GM12892 (cell line): ENCODE measurements at places on chromosomes 2 and 18.

- DNase-seq = no peak
Measured at GRCh38 chr2:240436683-240437550, 1.5 kb downstream of the GPC1 start.

DNA sequence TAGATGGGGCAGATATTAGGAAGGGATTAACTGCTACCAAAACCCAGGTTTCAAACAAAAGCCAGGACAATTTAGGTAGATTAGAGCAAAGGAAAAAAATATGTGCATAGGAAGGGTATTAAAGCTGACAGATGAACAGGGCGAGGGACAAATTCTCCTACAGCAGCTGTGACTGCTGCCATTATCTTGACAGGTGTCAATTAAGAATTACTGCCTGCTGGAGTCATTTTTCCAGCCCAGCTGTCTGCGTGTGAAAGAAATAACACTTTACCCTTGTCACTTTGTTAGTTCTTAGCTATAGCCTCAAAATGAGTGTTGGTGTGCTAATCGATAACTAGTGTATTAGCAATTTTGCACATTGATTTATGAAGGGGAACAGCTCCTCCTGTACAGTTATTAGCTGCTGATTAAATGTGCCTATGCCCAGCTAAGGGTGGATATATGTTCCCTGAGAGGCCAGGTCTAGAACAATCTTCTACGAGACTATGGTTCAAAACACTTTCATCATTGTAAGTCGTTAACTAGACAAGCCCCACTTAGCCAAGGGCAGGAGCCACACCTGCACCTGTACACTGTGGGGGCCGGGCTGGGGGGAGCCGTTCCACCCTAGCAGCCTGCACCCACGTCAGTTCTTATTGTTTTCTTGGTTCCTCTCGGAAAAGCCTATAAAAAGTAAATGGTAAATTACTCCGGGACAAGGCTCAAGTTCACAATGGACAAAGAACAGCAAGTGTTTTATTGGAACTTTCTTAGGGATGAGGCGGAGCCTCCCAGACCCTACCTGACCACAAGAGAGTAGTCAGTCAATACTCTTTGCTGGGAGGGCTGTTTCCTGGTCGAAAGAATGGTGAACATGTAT lies 7.7 kb downstream of the TSHZ1 start:
- no peak for DNase-seq

GRCh38 chr2:227748079-227748478 lies 2.4 kb downstream of the SCYGR8 start:
- DNase-seq = no peak

DNA sequence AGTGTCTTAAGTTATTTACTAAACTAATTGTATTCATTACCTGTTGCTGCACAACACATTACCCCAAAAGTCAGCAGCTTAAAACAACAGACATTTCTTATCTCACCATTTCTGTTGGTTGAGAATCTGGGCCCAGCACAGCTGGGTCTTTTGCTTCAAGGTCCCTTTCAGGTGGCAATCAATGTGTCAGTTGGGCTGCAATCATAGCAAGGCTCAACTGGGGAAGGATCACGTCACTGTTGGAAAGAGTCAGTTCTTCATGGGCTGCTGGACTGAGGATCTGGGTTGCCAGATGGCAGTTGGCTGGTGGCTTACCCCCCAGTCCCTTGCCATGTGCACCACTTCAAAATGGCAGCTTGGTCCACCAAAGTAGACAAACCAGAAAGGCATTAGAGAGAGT lies 261.2 kb downstream of the SUCLG1 start:
- no peak for DNase-seq

DNA sequence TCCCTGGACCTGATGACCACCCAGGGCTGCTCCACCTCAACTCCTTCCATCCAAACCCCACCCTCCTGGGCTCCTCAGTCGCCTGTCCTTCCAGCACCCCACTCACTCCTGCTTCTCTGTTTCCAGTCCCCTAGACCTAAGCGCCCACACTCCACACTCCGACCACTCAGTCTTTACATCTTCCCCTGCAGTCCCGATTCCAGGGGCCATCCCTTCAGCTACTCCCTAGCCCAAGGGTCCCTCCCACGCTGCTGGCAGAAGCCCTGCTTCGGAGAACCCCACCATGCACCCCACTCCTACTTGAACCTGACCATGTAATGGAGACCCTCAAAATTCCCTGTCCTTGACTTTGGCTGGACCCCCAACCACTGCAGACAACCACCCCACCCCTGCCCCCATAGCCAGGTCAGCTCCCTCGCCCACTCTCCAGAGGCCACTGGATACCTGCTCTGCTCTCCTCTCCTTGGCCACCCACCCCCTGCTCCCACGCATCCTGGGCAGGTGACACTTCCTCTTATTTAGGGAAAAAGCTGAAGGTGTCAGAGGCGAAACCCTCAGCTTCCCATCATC lies 28.2 kb downstream of the EMX1 start:
- DNase-seq = no peak

GRCh38 chr2:16375351-16375750 lies 290.3 kb downstream of the CYRIA start:
- no peak for DNase-seq

GRCh38 chr2:181781078-181781786 lies 100.9 kb upstream of the NEUROD1 start:
- DNase-seq = no peak

DNA sequence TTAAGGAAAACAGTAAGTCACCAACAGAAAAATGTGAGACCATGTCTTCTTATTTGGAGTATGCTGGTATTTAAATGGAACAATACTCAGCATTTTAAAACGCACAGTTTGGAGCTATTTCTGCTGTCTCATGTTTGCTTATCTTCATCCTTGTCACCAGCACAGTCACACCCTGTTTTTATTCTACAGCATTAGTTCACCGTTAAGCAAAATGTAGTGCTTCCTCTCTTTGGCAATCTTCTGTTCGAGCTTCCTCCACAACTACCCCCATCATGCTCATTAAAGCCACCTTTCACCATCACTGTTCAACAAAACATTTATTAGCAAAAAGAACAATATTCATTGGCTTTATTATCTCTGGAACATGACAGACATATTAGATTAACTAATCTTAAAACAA lies 64.0 kb downstream of the SLC40A1 start:
- no peak for DNase-seq

DNA sequence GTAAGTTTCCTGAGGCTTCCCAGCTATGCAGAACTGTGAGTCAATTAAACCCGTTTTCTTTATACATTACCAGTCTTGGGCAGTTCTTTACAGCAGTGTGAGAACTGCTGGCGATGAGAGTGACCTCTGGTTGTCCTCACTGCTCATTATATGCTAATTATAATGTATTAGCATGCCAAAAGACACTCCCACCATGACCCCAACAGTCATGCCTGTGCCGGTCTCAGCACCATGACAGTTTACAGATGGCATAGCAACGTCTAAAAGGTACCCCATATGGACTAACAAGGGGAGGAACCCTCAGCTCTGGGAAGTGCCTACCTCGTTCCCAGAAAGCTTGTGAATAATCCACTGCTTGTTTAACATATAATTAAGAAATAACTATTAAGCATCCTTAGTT lies 8.1 kb upstream of the IL1A start:
- no peak for DNase-seq

GRCh38 chr2:28117104-28117596 lies 226.6 kb downstream of the BABAM2 start:
- no peak for DNase-seq

DNA sequence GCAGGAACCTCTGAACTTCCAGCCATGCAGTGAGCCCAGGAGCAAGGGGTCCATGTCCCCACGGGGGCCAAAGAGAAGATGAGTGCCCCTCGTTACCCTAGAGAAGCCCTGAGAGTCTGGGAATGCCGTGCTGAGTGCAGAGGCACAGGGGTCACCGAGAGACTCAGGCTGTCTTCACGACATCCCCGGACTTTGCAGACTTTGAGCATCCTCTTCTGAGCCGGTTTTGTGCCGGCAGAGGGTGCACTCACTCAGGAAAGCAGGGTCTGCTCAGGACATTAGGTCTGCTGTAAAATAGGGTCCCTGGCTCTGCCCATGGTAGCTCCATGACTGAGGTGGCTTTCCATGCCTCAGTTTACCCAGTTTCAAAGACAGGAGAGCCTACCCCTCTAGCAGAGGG lies 71.0 kb downstream of the GALNT14 start:
- DNase-seq = no peak

DNA sequence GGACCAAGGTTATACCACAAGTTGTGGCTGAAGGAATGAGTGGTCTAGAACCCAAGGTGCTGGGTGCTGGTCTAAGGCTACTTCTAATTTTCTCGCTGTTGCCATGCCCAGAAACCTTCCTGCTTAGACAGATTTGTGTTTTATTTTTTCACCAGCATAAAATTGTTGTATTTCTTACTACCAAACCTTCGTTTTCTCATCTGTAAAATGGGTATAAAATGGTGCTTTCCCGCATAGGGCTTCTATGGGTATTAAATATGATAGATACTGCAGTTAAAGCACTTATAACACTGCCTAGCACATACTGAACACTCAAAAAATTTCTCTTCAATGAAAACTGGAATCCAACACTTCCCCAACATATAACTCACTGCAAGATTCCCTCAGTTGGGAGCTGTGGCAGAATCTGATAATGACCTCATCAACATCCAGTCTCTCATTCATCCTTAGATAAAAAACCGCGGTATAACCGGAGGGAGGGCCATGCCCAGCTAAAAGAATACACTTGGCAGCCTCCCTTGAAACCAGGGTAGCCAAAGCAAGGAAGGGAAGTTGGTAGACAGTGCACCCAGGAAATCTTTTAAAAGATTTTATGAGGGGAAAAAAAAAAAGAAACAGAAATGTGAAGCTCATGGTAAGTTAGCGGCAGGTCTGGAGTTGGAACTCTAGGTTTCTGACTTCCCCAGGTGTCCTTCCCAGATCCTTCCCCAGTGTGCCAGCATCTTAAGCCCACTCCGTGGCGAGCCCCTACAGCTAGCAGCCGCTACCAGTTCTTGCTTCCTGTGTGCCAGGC lies 1.2 kb downstream of the NEMP2 start:
- no peak for DNase-seq

DNA sequence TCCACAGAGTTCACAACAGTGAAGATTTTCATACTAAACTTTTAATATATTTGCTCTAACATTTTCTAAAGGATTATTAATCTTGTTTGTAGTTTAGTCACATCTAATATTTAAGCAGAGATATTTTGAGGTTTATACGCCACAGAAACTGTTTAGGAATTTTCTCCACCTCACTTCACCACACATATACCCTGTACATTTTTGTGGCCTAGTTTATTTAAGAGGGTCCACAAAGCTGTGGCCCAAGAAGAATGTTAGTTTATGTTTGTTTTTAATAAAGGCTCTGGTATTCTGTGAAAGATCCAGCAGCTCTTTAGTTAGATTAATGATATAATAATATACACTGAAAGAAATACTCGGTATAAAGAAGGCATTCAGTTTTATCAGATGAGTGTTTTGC lies 132.7 kb upstream of the TTC27 start:
- no peak for DNase-seq

DNA sequence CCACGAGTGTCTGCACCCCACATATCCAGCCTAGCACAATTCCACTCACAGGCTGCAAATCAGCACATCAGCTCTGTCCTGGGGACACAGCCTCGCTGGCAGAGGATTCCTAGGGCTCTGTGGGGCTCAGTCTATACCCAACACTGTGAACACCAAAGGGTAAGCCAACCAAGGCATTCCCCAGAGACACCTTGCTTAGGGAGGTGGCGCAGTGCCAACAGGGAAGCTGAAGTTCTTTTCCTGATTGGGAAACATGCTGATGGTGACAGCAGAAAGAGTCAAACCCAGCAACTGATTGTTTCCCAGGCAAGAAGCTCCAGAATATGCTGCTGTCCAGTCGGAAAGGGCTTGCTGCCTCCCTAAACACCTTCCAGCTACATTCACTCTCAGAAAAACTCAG lies 55.8 kb downstream of the TTC32 start:
- no peak for DNase-seq

DNA sequence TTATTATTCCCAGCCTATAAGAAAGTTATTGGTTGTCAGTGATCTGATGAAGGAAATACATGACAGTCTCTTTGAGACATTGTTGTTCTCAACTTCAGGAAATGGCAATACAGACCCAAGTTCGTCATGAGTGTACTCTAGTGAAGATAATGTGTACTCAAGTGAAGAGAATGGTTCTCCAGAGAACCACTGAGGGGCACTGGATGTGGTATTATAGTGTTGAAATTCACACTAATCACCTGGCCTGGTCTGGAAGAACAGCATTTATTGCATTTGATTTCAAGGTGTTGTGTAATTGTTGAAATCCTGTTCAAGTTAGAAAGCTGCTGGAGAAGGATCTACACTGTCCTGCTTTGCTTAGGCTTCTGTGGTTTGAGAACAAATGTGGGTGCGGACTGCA lies 23.4 kb upstream of the OTX1 start:
- DNase-seq = no peak

GRCh38 chr2:13260402-13260801 lies 543.7 kb downstream of the TRIB2 start:
- no peak for DNase-seq

DNA sequence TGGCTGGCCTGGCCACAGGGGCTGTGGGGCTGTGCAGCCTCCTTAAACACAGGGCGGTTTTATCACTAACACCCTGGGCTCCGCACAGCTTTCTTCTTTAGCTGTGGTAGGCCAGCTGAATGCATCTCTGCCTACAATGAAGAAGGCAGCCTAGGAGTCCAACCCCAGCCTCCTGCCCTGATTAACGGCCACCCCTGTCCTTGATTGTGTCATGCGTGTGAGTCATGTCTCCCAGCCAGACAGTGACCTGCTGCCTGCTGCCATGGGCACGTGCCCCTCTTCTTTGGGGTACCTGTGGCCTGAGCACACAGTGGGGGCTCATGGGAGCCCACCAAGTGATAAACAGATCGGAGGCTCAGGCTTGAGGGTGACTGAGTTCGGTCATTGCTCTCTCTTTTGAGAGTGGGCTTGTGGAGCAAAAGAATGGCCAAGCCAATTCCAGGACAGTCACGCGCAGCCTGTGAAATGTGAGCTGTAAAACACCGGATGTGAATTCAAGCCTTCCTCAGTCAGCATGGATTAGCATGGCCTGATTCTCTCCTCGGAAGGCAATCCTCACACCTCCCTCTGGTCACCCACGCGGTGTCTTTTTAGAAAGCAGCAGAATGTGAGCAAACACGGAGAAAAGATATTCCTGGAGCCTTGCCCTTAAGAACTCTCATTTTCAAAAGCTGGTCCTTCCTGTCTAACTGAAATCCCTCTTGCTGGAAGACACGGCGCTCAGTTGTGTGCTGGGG lies 144.1 kb downstream of the CELF4 start:
- no peak for DNase-seq

- DNase-seq = no peak
Measured at GRCh38 chr2:9770006-9770307, 73.3 kb upstream of the TAF1B start.

DNA sequence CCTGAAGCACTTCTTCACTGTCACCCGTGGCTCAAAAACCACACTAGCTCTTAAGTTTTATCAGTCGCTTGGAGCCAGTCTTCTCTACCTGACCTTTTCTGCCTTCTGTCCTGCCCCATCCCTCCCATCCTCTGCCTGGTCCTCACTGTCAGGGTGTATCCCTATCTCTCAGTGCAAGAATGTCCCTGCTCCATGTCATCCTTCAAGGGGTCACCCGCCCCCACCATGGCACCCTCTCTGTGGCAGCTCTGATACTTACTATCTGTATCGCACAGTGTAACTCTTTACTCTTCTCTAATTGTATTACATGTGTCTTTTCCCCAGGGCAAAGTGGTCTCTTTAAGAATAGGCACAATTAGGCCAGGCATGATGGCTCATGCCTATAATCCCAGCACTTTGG lies 4.4 kb downstream of the VAMP5 start:
- DNase-seq = no peak

GRCh38 chr2:45923701-45924100 lies 272.2 kb downstream of the PRKCE start:
- DNase-seq = no peak
